Hepatocyte (in vitro differentiated cells): ENCODE measurements at places on chromosomes 6 and 20.

- peak; percentile 93 for DNase-seq
These were observed 111.3 kb downstream of the LY86 start for GRCh38 chr6:6699741-6700367.

DNA sequence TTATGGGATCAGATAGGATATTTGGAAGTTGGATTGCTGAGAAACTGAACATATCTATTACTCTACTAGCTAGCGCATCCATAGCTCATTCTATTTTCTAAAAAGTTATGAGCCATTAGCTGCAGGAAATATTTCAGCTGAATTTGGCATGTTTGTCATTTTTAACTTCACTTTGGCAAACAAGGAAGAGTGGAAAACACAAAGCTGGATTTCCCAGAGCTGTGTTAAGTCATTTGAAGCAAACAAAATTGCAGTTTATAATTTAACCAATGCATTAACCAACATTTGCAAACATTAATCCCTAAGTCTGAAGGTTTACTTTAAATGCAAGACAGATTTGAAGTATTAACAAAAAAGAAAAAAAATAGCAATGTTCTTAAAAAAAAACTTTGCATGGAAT is 1.2 kb downstream of the ALDH8A1 start:
- no peak for DNase-seq

DNA sequence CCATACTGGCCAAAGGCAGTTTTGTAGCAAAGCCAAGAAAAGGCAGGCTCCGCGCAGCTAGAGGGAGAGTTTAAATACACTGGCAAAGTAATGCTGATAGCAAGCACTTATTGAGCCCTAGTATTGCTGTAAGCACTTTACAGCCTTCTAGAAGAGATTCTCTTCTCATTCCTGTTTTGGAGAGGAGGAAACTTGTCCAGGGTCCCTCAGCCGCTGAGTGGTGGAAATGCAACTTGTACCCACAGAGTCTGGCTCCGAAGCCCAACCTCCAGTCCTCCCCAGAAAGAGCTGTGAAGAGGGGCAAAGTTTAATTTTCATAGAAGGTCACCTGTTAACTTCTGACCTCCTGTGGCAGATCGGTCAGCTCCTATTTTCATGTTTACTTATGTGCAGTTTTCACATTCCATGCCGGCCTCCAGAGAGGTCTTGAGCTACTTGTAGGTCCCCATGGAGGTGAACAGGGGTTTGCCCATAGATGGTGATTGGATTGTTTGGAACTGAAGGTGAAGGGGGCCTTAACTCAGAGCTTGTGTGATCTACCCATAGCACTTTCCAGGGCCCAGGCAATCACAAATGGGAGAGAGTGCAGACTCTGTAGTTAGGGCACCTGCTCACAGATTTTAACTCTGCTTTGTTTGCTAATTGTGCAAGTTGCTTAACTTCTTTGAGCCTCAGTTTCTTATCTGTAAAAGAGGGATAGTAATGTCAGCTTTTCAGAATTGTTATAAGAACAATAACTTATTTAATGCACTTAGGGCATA is 70.7 kb downstream of the LYRM2 start:
- DNase-seq = no peak

DNA sequence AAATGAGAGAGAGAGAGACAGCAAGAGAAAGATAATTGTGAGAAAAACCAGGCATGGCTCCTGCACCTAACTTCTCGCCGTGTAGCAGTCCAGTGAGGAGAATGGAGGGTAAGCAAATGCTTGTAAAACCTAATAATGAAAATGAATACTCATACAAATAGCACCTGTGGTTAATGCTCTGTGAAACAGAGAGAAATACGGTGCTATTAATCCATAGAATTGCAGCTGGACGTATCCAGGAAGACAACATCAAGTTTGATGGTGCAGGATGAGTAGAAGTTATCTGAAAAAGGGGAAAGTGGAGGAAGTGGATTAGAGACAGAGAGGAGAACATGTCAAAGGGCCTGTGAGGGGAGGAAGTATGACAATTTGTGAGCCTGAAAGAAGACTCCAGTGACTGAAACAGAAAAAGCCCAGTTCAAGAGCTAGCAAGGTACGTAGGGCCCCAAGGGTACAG is 89.4 kb upstream of the PAK5 start:
- DNase-seq = no peak

- no peak for DNase-seq
These were observed 385.7 kb downstream of the GRIK2 start for GRCh38 chr6:101779051-101779844.

DNA sequence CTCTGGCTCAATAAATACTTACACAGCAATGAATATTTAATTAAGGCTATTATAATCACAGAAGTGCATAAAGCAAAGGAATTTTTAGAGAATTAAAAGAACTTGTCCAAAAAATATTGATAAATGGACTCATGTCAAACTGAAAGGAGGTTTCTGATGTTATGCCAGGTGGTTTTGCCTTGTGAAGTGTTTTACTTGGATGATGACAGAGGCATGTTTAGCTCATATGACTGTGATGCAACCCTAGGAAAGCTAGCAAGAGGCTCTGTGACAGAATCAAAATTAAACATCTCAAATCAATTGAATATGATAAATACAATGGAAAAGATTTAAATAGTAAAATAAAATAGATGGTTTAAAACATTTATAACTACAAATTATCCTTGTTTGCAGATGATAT is 137.3 kb downstream of the TMEM200A start:
- DNase-seq = no peak

DNA sequence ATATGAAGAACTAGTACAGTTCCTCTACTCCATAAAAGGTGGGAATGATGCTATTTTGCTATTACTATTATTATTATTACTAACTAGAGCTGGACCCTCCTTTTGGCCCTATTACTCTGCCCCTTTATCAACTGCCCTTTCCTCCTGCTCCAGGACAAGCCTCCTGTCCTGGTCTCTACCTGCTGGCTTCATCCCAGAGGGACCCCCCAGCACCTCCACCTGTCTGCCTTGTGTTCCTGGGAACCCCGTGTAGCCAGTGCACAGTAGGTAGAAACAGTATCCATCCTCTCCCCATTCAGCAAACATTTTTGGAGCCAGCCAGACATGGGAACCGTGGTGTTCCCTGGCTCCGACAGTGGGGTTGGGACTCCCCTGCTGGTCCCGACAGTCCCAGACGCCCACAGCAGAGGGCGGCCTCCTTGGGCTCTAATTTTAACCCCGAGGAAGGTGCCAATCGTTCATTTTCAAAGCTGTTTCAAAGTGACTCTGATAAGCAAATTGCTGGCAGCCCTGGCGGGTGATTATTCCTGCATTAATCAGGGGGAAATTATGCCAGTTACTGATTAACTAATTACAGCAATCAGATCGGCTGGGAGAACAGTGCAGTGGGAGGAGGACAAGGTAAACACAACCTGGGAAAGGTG is 44.2 kb upstream of the MDGA1 start:
- peak; percentile 41 for DNase-seq

DNA sequence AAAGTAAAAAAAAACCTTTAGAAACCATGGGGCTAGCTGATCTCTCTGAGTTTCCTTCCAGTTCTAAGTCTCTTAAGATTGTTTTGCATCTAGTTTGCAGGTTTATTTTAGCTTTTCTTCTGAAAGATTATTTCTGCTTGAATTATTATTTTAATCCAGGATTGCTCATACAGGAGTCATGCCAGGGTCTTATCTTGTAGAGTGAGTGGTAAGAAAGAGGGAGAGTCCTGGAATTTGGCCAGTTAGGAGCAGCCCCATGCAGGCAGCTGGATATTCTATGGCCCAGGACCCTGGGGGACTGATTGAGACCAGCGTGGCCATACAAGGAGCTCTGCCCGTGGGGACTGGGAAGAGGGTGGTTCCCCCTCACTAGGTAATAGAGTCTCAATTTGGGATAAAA is 178.9 kb upstream of the HEY2 start:
- no peak for DNase-seq

DNA sequence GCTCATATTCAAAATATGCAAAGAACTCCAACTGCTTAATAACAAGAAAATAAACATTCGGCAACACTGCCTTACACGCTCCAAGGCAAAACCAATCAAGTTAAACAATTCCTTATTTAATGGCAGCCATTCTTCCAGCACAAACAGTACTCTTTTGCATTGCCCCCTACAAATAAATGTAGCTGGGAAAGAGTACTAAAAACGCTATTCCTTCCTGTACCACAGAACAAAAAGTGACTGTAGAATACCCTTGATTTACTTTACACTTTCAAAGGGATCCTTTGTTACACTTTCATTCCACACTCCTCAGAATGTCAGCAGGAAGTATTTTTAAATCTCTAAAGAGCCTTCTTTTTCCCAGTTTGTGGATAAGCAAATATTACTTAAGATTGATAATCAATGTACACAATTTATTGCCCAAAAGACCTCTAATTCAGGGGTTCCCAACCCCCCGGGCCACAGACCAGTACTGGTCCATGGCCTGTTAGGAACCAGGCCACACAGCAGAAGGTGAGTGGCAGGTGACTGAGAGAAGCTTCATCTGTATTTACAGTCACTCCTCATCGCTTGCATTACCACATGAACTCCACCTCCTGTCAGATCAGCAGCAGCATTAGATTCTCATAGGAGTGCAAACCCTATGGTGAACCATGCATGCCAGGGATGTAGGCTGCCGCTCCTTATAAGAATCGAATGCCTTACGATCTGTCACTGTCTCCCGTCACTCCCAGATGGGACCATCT is 51.6 kb downstream of the MBOAT1 start:
- no peak for DNase-seq

GRCh38 chr20:38441916-38442315 is 6.8 kb upstream of the SNHG17 start:
- no peak for DNase-seq

- no peak for DNase-seq
These were observed 259.3 kb upstream of the FAM83B start for GRCh38 chr6:54587277-54587676.

DNA sequence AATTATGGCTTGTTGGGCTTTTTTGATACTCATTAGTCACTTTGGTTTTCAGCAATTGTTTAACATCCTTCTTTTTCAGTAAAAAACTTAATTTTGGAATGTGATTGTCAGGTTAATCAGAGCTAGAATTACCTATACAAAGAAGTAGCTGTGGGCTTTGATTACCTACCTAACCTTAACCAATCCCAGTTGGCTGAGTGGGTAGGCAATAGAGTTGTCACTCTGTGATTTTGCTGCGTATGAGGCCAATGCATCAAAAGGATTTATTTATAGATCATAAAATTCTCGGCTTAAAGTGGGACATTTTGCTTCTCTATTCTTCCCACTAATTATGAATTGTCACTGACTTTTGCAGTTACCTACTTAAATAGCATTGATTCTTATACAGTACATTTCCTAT is 111.4 kb downstream of the PHACTR1 start:
- DNase-seq = no peak

DNA sequence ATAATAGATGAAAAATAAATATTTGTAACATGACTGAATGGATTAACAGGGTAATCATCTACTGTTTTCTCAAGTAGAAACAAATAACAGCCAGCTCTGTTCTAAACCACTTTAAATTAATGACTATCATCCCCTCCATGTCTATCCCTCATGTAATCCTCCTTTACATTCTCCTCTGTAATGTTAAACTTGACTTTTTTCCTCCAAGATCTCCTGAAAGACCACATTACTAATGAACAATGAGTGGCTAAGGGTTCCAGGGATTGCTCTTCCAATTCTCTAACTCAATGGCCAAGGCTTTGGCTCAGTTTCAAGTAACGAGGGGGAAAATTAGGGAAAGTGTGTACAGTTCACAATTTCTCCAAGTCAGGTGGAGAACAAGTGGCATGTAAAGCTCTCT is 37.6 kb upstream of the FBXL4 start:
- DNase-seq = no peak

GRCh38 chr6:106889692-106890091 is 84.8 kb downstream of the CD24 start:
- no peak for DNase-seq

DNA sequence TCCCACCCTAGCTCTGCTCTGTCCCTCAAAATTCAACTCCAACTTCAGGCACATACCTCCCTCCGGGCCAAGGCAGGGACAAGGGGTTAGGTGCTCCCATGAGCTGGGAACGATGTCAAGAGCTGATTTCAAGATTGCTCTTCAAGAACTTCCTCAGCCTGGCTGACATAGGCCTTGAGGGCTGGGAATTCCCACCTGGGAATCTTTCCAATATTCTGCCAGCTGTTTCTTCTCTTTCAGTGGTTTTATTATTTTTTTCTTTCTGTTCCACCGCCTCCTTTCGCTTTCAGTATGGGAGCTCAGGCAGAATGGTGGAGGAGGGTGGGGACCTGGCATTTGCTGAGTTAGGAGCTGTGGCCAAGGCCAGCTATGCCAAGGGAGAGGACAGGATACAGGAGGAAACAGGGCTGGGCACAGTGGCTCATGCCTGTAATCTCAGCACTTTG is 33.7 kb downstream of the SRSF3 start:
- DNase-seq = peak; percentile 66

- DNase-seq = no peak
These were observed 7.4 kb downstream of the TBC1D20 start for GRCh38 chr20:454951-455350.

DNA sequence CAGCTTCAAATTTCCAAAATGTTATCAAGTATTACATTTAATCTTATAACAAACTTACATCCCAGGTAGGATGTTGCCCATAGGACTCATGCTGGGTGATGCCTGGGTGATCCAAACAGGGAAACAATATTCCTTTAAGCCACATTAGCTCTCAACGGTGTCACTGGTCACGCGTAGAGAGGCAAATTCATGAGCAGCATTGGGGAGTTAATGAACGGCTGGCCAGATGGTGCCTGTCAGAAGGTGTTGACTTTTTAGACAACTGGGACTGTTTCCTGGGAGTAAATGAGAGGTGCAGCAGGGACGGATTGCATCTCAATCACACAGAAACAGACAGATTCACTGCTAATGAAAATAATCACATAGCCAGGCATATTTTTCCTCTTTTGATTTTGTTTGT is 83.3 kb upstream of the ID4 start:
- DNase-seq = no peak

DNA sequence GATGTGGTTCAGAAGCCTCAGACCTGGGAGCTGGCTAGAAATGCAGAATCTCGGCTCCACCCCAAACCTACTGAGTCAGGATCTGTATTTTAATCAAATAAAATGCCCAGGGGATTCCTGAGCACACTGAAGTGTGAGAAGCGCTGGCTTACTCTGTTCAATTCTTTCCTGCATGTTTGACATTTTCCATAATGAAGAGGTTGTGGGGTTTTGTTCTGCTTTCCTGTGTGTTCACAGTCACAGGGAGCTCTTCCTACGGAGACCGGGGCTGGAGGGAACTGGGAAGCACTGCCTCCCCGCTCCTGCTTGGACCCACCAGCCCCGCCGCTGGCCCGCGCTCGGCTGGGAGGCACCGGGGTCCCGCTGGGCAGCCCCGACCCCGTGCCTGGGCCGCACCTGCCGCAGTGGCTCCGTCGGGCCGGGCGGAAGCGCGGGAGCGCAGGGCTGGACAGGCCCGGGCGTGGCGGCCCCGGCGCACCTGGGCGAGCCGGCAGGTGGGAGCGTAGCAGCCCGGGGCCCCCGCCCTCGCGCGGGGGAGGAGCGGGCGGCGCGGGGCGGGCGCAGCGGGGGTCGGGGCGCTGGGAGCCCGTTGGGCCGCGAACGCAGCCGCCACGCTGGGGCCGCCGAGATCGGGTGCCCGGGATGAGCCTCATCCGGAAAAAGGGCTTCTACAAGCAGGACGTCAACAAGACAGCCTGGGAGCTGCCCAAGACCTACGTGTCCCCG is at the start of gene MAPK13:
MAPK13 (plus strand) TSS at position 573 of the 726 bp plus-strand sequence; CDS start at position 643, 70 bp downstream.
- peak; percentile 83 for DNase-seq
